ENCODE measurements at places on chromosomes 7 and 10.

- no peak for DNase-seq
Observed at GRCh38 chr7:46776790-46777189, 805.1 kb downstream of the TNS3 start.

DNA sequence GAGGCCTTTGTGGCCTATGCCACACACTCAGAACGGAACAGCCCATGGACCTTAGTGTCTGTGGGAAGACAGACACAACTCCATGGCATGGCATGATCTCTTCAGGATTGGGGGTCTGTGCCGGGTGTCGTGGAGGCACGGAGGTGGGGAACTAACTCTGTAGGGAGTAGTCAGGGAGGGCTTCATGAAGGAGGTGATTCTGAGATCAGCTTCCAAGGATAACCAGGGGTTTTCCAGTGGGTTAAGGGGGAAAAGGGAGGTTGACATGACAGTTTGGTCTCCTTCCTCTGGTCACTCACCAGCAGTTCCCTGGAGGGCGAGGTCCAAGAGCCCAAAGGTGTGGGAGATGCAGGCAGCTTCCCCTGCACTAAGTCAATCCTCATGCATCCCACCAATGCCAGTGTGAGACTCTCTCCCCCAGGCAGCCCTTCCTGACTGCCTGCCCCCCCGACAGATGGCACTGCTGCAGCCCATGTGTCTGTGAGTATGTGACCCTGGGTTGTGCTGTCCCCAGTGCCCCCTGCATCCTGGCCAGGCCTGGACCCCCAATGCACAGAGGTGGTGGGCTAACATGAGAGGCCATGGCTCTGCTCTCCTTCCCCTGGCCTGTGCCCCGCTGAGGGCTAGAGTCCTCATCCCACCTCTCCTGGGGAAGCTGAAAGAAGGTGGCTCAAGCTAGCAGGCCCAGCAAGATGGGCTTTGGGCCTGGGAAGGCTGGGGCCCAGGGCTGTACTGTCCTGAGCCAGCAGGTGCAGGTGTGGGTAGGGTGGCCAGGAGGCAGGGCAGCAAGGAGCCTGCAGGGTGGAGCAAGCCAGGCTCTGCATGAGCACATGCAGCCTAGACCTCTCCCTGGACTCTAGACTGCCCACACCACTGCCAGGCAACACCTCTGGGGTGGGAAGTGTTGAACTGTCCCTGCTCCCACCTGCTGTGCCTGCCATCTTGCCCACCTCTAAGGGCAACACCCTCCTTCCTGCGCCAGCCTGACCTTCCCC lies 39.7 kb downstream of the RASGEF1A start:
- DNase-seq = peak; percentile 9

DNA sequence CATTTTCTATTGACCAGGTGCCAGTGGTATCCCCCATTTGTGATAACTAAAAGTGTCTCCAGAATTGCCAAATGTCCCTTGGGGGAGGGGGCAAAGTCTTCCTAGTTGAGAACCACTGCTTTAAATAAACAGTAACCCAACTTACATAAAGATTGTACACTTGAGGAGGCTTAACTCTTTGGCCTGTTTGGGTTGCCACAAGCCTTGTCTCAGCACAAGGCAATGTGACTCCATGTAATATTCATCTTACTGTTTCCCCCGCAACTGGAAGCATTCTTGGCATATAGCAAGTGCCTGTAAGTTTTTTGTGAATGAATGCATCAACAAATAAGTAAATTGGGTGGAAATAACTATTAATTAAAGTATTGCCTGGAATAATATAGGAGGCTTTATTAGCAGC lies 108.3 kb downstream of the ANK3 start:
- DNase-seq = no peak

- no peak for DNase-seq
Observed at GRCh38 chr7:53789741-53790140, 752.4 kb upstream of the VSTM2A start.

GRCh38 chr10:124124123-124124768 lies 30.8 kb upstream of the CHST15 start:
- no peak for DNase-seq

GRCh38 chr10:100829097-100829870 lies 83.5 kb upstream of the SLF2 start:
- no peak for DNase-seq

DNA sequence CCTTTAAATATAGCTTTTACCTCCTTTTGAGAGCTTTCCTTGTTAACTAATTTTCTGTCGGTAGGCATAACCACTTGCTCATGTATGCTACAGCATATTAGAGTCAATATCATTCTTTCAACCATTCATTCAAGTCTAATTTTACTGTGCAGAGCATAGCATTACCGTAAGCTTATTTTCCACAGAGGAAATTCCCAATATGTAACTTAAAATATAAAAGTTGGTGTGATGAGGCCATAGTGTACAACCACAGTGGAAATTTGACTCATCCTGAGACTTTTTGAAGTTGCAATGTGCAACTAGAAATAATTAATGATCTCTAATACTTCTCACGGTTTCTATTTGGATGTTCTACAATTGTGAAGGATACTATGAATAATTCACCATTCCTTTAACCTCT lies 80.6 kb upstream of the KLF6 start:
- DNase-seq = no peak

GRCh38 chr7:111282626-111283025 lies 191.7 kb downstream of the LRRN3 start:
- no peak for DNase-seq

DNA sequence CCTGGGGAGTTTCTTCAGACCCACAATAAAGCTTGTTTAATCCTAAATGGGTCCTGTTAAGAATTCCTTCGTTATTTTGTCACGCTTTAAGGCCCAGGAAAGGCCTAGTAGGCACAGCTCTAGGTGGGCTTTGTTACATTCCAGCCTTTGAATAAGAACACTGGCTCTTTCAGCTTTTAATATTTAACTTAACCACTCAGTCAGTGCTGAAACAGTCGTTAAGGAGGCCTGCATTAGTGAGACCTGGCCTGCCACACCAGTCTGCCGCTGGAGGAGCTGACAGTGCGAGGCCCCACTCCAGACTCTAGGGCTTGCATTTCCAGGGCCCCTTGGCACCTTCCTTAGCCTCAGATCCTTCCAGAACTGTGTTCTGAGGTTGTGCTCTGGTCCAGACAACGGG lies 351.4 kb downstream of the GLRX3 start:
- DNase-seq = no peak

DNA sequence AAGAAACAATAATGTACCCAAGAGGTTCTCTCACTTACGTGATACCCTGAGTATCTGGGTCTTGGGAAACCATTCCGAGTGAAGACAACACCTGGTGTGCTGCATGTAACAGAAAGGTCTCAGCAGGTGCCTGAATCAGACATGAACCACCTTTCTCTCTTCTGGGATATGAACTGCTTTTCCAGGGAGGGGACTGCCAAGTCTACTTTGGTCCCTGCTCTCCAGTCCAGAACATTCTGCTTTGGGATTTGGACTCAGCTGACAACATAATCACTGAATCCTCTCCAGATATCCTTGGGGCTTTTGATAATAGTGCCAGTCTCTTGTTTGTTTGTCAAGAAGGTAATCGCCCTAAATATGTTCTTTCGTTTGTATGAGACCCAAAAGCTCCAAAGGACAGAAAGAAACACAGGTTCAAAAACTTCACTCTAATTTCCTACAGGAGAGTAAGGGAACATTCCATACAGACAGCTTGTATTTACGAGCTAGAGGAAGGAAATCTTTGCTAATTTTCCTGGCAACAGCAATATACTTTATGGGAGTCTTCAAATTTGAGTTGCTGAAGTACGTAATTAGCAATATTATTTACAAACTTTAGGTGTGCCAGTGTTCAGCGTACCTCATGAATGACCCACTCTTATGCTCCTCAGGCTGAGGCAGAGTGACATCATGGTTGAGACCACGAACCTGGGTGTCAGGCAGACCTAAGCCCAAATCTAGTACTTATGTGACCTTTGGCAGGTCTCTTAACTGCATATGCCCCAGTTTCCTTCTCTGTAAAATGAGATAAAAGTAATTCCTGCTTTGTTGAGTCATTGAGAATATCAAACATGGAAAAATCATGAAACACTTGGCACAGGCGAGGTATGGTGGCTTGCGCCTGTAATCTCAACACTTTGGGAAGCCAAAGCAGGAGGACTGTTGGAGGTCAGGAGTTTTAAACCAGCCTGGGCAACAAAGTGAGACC lies 5.4 kb downstream of the ABLIM1 start:
- no peak for DNase-seq

DNA sequence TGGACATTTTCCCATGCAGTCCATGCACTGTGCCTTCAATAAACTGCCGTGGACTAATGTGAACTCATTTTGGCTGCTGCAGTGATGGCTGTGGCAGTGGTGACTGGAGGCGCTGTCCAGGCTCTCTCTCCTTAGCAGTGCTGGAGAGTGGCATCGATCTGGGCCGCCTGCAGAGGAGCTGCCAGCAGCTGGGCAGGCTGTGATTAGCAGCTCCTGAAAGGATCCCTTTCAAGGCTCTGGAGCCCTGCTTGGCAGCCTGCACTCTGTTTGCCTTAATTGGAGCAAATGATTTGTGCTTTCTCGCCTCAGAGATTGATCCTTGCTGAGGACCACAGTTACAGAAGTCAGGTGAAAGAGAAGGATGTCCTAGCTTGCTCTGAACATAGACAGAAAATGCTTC lies 130.1 kb upstream of the VWC2 start:
- DNase-seq = peak; percentile 20

- no peak for DNase-seq
Observed at GRCh38 chr10:113019692-113020474, 69.8 kb downstream of the TCF7L2 start.

DNA sequence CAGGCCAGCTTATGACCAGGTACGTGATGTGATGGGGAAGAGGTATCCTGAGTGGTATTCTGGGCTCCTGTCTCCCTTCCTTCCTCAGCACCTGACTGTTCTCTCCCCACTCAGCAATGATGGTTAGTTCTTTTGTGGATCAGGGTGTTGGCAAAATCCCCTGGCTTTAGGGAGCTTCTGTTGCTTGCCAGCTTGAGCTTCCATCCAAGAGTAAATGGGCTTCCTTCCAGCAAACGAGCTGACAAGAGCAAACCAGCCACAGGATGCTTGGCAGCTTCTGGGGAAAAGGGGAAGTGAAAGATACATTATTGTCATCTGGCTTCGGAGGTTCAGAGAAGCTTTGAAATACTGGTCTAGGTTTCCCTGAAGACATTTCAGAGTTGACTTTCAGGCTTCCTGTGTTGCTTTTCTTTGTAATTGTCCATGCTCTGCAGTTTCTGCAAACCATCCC lies 5.2 kb downstream of the DUSP5 start:
- DNase-seq = peak; percentile 74

DNA sequence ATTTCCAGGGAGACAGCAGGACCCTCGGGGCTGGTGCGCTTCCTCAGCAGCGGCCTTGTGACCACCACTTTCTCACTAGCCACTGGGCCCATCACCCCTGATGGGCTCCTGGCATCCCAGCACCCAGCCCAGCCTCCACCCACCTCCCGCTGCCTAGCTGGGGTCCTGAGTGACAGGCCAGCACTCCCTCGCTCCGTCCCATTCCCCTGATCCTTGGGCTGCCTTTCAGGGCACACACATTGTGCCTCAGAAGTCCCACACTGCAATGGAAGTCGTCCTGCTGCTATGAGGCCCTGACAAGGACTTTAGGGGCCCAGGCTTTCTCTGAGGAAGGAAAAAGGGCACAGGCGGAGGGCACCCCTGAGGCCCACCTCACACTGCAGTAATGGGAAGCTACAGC lies 12.4 kb downstream of the CAMK2B start:
- no peak for DNase-seq

DNA sequence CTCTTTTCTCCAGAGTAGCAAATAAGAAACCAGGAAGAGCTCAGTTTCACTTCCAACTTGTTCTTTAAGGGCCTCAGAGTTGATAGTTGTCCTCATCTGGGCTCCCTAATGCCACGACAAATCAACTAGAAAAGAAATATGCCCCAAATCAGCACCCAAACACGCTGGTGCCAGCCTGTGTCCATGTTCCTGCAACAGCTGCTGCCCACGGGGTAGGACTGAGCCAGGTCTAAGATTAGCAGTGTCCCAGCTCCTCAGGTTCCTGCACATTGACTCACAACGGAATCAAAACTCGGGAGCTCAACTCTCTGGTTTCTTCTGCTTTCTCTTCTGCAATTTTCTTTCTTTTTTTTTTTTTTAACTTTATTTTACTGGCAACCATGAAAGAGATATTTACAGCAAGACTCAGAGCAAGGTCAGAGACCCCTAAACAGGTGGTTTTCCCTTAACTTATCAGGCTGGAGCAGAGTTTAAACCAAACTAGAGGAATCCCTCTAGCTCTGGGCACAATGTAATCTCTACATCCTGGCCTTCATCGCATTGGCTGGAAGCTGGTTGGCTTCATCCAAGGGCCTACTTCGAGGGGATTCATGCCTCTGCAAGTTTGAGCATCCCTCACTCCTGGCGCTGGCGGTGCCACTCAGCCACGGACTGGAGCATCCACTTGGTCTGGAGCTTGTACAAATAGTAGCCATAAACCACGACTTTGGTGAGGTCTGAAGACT lies 126.1 kb downstream of the PFKFB3 start:
- DNase-seq = no peak

DNA sequence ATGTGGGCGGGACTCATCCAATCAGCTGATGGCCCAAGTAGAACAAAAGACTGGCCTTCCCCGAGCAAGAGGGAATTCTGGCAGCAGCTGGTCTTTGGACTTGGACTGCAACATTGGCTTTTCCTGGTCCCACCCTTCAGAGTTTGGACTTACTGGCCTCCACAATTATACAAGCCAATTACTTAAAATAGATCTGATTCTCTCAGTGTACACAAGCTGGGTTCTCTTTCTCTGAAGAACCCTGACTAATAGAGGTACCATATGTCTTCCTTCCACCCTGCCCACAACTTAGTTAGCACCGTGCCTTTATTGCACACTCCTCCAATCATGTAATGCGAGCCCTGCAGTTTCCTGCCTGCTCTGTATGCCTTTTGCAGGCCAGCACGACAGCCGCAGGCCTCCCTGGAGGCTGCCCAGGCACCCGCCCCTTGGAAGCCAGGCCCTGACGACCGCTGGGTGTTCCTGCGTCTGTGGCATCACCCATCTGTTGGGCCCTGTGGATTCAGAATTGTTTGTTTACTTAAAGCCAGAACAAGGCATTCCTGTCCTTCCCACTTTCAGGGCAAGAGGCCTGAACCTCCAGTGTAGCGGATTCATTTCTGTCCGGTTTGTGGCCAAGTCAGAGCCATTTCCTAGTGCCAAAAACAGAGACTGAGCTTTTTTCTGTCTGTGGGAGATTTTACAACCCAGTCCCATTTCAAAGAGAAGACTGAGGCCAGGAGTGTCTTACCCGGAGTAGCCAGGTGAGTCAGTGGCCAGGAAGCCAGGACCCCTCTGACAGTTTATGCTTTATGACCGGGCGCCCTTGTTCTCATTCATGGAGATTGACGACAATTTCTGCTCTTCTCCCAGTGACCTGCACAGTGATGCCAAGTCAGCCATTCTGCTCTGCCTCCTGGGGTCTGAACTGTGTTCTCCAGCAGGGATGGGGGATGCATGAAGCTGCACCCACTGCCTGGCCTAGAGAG lies 968 bp upstream of the INMT start:
- DNase-seq = peak; percentile 91

GRCh38 chr10:114179148-114179547 lies at the start of gene TDRD1:
TDRD1 (plus strand) TSS chr10:114179353; CDS start chr10:114187832, 8,479 bp downstream.
- DNase-seq = no peak

DNA sequence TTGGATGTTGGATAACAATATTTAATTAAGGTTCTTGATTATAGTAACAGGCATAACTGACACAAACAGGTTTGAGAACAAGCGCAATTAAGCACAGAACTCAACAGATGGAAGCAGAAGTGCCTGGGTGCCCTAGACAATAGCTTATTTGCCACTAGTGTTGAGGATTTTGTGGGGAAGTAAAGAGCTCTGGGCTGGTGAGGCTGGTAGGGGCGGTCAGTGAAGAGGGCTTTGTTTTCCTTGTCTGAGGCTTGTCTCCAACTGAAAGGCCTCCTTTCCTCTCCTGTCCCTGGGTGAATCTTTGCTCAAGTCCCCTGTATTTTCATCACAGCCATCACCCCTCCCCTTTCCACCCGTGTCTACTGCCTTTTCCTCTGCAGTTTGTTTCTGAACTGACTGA lies 104.6 kb downstream of the KAT6B start:
- DNase-seq = no peak
